ENCODE measurements at places on chromosomes 3 and 15. TPM values are rescaled to one million over a fixed set of nuclear protein-coding genes. Genes with fewer than 3 reads are reported as not detected.

DNA sequence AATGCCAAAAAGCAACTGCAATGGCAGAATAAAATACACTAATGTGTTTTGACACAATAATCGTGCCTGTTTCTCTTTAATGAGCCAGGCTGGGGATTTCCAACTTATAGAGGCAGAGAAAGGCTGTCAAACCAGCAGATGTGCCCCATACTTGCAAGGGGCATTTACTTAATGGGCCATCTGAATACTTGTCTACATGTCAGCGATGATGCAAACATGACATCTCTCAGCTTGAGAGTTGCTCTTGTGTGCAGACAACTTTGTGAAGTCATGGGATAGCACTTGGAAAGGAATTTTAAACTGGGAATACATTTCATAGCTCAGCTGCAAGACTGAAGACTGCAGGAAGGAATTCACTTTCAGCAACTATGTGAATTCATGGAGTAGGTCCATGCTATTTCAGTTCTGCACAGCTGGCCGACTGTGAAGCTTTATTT is 127.4 kb upstream of the ADAMTS9 start:
- DNase-seq: no peak

The MUC20 gene
- total RNA-seq: 198 TPM

- no peak for DNase-seq
Observed at GRCh38 chr3:60250206-60250605, 1001.0 kb downstream of the FHIT start.

GRCh38 chr15:81115054-81115939 is 18.8 kb upstream of the CFAP161 start:
- no peak for DNase-seq
